Stimulated activated CD4-positive, alpha-beta T cell treated with anti-CD3 and anti-CD28 coated beads, Interleukin-2, amount 100 ng/mL, for 4 hours (primary cell): ENCODE measurements at places on chromosomes 16 and 17.

DNA sequence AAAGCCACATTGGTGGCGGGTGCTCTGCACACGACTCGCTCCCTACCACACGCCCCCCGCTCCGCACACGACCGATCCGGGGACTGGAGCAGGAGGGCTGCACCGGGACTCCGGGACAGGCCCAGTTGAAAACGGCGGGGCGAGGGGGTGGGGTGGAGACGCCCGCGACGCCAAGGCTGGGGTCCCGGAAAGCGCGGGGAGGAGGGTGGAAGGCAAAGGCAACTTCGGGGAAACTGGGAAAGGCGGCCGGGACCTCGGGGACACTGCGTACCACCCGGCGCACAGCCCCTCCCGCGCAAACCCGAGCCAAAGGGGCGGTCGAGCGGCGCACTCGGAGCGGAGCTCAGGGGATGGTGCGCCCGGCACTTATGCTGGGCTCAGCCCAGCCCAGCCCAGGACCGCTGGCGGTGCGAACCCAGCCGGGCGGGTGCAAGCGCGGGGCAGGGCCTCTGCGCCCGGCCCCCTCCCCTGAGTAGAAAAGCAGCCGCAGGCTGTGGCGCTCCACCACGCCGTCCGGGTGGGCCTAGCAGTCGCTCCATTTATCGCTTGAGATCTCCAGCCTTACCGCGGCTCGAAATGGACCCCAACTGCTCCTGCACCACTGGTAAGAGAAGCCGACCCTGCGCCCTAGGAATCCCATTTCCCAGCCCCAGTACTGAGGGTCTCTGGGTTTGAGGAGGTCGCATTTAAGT is at the start of gene MT1M:
Gene MT1M, plus strand, starts transcription at position 504 of the 692 bp plus-strand sequence. Its CDS starts 73 bp downstream, at position 577.
- DNase-seq = no peak

DNA sequence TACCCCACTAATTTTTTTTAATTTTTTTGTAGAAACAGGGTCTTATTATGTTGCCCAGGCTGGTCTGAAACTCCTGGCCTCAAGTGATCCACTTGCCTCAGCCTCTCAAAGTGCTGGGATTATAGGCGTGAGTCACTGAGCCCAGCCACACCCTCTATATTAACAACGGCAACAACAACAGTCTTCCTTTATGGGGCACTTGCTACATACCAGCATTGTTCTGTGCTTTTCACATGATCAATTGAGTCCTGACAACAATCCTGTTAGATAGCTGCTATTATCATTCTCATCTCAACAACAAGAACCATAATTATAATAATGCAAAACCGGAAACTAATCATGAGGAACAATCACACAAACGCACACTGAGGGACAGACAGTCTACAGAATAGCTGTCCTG is 12.6 kb upstream of the ARL5C start:
- DNase-seq = no peak

DNA sequence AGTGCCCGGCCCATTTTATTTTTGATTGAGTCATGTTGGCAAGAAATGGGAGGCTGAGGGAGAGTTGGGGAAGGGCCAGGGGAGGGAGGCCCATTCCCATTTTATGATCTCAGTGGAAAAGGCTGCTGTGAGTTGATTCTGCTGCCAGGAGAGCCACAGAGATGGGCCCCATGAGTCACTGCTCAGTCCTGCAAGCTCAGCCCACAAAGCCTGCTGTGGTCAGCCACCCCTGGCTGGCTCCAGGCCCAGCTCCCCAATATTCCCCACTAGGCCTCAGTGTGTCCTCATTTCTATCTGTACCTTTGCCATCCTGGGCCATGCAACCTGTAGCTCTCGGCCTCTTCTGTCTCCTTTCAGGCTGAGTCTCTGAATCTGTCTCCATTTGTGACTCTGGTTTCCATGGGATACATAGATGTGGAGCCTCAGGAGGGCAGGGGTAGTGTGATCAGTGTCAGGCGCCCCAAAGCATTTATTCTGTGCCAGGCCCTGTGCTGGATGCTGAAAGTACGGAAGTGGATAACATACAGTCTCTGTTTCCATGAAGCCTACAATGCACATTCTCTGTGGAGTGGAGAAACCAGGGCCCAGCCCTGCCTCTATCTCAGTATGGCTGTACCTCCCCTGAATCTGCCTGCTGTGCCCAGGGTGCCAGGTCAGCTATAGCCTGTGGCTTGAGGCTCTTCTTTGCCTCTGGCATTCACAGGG is 1.9 kb upstream of the PLEKHG4 start:
- no peak for DNase-seq

- no peak for DNase-seq
Observed at GRCh38 chr16:89690392-89690901, 4.0 kb downstream of the CDK10 start.

DNA sequence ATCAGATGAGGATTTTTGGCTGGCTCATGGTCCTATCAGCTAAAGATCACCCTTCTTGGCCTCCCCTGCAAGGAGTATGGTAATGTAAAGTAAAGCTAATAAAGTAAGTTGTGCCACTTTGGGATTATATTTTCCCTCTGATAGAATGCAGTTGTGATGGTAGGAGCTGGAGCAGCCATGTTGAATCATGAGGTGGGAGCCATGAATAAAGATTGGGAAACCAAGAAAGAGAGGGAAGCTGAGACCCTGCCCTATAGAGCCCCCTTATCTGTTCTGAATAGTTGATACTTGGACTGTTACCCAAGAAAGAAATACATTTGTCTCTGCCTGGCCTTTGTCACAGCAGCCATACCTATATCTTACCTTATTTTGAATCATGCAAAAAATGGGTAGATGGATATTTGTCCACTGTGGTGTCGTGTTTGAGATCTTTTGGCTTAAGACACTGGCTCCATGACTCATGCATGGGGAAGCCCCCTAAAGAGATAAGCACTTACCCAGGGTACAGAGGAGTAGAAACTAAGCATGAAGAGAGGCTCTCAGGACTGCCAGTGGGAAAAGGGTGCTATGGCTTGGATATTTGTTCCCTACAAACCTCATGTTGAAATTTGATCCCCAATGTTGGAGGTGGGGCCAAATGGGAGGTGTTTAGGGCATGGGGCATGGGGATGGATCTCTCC is 17.7 kb upstream of the TVP23A start:
- DNase-seq = no peak

DNA sequence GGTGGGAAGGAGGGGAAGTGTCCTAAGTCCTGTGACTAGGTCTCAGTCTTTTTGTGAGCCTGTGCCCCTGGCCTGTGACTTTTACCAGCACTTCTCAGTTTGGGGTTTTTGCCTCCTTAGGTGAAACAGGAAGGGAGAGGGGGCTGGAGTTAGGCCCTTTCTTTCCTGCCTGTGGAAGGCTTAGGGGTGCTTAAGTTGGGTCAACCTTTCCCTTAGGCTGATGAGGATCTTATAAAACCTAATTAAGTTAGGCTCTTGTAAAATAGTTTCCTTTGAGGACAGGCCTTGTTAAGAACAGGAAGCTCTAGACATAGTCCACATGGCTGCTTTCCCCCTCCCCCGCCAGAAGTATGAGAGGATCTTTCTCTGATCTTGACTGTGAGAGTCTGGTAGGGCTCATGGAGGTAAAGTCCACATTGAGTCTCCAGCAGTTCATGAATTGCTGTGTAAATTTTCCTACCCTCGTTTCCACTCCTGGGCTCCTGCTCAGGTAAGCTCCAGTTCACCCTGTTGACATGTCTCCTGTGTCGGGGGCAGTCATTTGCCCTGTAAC is 17.0 kb upstream of the DNASE1 start:
- no peak for DNase-seq

GRCh38 chr17:30236766-30237165 is 1.3 kb upstream of the SLC6A4 start:
- DNase-seq = no peak

- no peak for DNase-seq
Observed at GRCh38 chr17:78965491-78965924, 14.2 kb downstream of the LGALS3BP start.

DNA sequence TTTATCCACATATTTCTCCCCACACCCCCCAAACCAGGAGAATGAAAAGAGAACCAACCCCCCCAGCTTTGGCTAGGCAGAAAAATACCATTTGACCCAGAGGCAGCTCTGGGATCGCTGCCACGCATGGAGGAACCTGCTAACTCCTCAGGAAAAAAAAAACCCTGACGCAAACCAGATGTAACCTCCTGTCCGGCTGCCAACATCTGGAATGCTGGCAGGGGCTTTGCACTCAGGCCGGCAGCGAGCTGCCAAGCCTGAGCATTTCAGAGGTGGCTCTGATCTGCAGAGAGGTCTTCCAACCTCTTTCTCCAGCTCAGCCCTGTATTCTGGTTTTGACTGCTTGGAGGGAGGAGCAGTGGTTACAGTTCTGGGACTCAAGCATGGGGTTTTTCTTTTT is 8.2 kb downstream of the IGFBP4 start:
- DNase-seq = no peak

- no peak for DNase-seq
Observed at GRCh38 chr16:87117936-87118335, 199.3 kb downstream of the C16orf95 start.

GRCh38 chr17:78014646-78015045 is 56.1 kb downstream of the TNRC6C start:
- DNase-seq = no peak

GRCh38 chr17:34988644-34989043 is 8.3 kb downstream of the LIG3 start:
- no peak for DNase-seq

GRCh38 chr16:65574326-65574966 is 452.6 kb upstream of the CDH11 start:
- DNase-seq = no peak

- DNase-seq = no peak
Observed at GRCh38 chr17:53092072-53092471, 730.7 kb upstream of the KIF2B start.

- DNase-seq = no peak
Observed at GRCh38 chr17:79539944-79540705, 70.7 kb downstream of the RBFOX3 start.

DNA sequence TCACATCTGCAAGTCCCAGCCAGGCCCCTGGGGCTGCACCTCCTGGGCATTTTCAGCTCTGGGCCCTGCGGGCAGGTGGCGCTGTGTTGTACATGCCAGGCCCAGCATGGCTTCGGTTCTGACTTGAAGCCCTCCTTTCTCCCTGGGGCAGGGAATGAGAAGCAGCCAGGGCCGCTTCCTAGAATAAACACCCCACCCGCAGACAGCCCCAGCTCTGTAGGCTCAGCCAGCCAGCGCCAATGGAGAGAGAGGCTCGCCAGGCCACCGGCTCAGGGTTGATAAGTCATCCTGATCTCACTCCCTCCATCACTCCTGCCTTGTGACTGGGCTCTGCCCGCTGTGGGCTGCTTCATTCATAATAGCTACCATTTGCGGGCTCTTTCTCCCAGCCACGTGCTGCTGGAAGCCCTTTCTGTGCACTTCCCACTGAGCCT is 6.0 kb upstream of the GLIS2 start:
- no peak for DNase-seq

- DNase-seq = no peak
Observed at GRCh38 chr16:12406926-12407690, 396.6 kb downstream of the CPPED1 start.

- DNase-seq = no peak
Observed at GRCh38 chr16:27481282-27481934, 68.3 kb downstream of the GTF3C1 start.

- no peak for DNase-seq
Observed at GRCh38 chr17:63838631-63839171, 3.8 kb downstream of the SMARCD2 start.

GRCh38 chr17:75430159-75430974 is 24.9 kb upstream of the GRB2 start:
- no peak for DNase-seq

- no peak for DNase-seq
Observed at GRCh38 chr17:14143688-14144087, 74.4 kb downstream of the COX10 start.

DNA sequence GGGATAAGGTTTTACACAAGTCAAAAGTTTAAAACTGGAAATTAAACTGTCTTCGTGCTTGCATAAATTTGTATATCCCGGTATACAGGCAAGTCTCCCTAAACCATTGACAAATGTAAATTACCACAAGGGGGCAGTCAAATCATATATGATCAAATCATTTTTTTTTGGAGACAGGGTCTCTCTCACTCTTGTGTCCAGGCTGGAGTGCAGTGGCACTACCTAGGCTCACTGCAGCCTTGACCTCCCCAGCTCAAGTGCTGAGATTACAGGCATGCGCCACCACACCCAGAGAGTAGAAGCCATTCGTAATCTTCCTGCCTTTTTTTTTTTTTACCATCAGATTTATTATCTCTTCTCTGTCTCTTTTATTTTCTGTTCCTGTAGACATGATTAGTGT is 18.5 kb downstream of the TOP2A start:
- DNase-seq = no peak

DNA sequence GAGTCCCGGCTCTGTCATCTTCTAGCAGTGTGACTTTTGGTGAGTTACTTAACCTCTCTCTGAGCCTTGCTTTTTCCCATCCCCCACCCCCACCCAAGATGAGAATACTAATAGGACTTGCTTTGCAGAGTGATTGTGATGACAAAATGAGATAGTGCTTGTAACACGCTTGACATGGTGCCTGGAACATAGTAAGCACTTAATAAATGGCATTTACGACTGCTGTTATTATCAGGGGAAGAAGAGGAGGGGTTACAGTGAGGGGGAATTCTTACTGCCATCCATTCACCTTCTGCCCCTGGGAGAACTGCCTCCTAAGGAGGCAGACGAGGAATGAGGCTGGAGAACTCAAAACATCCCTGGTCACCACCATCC is 7.8 kb downstream of the DLX4 start:
- no peak for DNase-seq

- no peak for DNase-seq
Observed at GRCh38 chr17:80812362-80813088, 179.1 kb upstream of the CHMP6 start.

GRCh38 chr16:51450909-51451308 is 299.8 kb upstream of the SALL1 start:
- no peak for DNase-seq

- no peak for DNase-seq
Observed at GRCh38 chr16:47461598-47462266, 601 bp downstream of the PHKB start.

GRCh38 chr16:50265260-50265659 is 1.1 kb upstream of the ADCY7 start:
- no peak for DNase-seq

GRCh38 chr17:81398176-81398831 is 3.0 kb downstream of the BAHCC1 start:
- no peak for DNase-seq

- no peak for DNase-seq
Observed at GRCh38 chr17:21512307-21513011, 136.3 kb downstream of the KCNJ12 start.

DNA sequence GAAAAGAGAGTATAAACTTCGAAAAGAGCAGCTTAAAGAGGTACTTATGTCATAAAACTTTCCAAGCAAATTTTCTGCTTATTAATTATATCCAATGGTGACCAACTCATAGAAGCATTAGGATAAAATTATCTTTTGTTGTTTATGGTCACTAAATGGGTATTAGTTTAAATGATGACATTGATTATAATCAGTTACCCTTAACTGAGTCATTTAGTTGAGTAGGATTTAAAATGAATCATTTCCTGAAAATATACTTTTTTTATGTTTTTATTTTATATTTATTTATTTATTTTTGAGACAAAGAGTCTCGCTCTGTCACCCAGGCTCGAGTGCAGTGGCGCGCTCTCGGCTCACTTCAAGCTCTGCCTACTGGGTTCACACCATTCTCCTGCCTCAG is 55.9 kb downstream of the ABHD15 start:
- no peak for DNase-seq
